H7 (cell line): ENCODE measurements at places on chromosomes 7 and 10.
A peak's percentile ranks its signal among the peaks of the same experiment; 100 is the strongest.

GRCh38 chr7:138196971-138197896 lies 121.0 kb downstream of the AKR1D1 start:
- no peak for DNase-seq

DNA sequence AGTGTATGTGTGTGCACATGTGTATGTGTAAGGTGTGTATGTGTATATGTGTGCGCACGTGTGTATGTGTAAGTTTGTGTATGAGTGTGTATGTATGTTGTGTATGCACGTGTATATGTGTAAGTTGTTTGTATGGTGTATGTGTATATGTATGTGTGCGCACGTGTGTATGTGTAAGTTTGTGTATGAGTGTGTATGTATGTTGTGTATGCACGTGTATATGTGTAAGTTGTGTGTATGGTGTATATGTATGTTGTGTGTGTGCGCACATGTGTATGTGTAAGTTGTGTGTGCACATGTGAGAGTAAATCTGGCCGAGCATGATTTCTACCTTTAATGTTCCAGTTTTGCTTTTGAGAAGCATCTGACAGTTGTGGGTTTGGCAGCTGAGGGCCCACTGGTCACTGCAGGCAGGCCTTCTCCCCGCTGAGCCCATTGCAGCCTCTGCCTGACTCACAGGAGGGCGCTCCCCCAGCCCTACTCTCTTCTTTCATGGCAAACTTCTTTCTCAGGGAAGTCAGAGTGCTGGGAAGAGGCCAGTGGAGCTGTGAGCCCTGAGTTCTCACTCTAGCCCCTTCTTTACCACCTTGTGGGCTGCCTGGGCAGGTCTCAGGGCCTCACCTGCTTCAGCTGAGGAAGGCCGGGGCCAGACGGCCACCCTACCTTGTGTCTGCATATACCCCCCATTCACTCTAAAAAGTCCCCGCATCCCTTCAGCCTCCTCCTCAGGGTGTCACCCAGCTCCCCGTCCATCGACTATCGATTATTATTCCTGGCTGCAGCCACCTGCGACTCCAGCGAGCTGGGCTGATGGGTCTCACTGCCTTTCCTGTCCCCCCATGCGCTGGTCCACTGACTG lies 11.2 kb downstream of the WDR86 start:
- no peak for DNase-seq

- no peak for DNase-seq
Measured at GRCh38 chr10:33455029-33455428, 120.6 kb upstream of the NRP1 start.

GRCh38 chr7:147653456-147653855 lies 937.1 kb upstream of the C7orf33 start:
- peak; percentile 12 for DNase-seq
